Tibial artery (tissue), 4 donors: ENCODE measurements at places on chromosomes 5 and 9.

DNA sequence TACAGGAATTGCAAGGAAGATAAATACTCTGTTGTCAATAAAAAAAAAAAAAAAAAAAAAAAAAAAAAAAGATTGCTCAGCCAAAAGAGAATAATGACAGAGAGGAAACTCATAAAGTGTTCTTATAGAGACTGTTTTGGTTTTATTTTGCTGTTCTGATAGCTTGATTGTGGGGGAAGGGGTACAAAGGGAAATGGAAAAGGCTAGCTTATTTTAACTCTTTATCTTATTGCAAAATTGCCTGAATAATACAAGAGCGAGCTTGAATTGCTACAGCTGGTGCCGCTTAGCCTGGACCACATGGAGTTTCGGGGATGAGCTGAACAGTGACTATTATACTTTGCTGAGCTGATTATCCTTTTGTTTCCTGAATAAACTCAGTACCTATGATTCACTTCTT lies 31.0 kb upstream of the SHISAL2B start:
- no peaks in the 10 kb centered on the region for H3K36me3 ChIP-seq
- H3K27me3 ChIP-seq: no peaks in the 10 kb centered on the region
- no peak overlapping the region for H3K27ac ChIP-seq
- DNase-seq: no peak

DNA sequence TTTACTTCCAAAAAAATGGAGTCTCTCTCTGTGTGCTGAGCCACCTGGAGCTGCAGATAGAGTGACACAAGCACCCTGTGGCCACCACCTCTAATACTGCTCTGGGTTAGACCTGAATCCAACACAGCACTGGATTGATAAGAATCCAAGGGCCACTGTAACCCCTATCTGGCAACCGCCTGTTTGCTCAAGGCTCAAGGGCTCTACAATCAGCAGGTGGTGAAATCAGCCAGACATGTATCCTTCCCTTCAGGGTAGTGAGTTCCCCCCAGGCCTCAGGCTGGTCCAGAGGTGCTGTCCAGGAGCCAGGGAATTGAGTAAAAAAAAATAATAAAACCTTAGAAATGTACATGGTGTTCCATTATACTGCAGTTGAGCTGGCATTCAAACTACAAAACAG lies 509.0 kb downstream of the KIF4B start:
- H3K4me3 ChIP-seq: no peak overlapping the region
- no peaks in the 10 kb centered on the region for H3K36me3 ChIP-seq
- H3K27me3 ChIP-seq: no peaks in the 10 kb centered on the region
- H3K4me1 ChIP-seq: no peaks in the 10 kb centered on the region
- no peak for DNase-seq
- no peak overlapping the region for H3K27ac ChIP-seq

DNA sequence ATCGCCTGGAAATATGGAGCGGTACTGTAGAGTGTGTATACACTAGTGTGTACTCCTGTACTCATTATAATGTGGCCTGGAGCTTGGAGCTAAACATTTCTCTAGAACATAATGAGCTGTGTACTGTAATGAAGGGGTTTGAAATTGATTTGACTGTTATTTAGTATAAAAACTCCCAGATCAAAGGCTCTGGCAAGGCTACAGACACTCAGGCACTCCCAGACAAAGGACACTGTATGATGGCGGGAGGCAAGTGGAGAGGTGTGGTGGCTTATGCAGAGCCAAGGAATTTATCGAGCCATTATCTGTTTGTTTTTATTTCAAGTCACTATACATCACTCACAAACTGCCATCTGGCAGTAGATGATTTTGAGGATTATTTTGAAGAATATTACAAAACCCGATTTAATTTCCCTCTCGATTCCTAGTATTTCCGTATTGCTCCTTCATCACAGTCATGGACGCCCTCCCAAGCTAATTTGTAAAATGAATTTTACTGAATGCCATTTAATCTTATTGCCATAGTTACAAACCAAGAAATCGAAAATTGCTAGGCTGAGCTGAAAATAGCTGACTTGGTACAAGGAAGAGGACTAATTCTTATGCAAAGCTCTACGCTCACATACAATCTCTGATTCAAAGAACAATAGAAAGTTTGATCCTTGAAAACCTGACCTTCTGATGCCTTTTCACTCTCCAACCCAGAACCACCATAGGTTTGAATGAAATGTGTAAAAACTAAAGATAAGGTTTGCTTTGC lies 240.2 kb upstream of the SEMA6A start:
- H3K27me3 ChIP-seq: no peaks in the 10 kb centered on the region
- no peak overlapping the region for H3K27ac ChIP-seq
- DNase-seq: no peak
- no peak overlapping the region for H3K4me3 ChIP-seq
- no peaks in the 10 kb centered on the region for H3K4me1 ChIP-seq
- H3K36me3 ChIP-seq: no peaks in the 10 kb centered on the region

DNA sequence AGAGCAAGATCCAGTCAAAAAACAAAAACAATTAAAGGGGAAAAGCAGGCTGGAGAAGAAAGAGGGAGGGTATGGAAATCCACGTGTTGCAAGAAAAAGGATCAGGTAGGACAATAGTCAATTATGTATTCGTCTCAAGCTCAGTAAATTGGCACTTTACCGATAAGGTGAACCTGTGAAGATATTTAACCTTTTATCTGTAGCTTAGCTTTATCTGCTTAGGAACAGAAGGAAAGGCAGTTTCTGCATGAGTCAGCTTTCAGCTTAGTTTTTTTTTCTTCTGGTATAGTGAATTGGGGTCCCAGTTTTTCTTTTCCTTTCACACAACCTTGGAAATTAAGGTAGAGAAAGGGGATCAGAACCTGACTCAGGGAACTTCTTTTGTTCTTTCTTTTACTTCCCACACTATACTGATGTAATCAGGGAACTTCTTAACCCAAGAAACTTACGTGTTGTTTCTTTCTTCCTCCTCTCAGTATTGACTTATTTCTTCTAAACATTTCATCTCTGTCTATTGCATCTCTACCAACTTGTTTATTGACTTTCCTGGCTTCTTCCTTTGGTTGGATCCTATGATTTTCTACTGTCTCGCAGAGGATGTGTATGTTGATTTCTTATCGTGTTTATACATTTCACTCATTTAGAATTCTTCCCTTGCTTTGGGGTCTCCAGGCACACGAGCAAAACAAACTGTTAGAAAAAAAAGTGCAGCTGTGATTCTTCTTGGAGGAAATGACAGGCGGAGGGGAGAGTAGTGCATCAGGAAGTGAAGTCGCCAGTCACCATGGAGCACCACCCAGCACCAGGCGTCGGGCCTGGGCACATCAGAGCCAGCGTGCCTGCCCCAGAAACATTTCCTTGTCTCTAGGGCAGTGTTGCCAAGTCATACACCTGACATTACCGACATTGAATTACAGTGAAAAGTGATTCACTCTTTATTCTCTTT lies 123.0 kb upstream of the LHFPL2 start:
- H3K27ac ChIP-seq: no peak overlapping the region
- no peaks in the 10 kb centered on the region for H3K4me1 ChIP-seq
- no peaks in the 10 kb centered on the region for H3K36me3 ChIP-seq

DNA sequence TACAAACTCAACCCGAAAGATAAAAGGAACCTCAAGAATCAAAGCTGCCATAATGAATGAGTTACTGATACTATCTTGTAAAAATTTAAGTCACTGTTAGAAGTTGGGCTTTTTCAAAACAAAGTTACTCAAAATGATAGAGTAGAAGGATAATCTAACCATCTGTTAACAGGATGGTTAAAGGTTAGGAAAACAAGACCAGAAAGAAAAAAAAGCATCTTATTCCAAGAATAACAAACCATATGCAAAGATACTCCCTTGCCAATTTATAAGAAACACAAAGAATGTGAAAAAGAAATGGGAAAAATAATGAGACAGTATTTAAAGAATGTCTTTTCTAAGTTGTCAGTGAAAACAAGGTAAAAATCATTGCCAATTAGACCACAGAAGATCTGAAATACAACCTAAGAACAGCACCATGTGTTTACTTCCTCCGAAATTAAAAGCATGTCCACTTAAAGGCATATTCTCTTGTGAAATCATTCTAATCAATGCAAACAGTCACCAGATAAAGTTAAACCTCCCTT lies 51.2 kb downstream of the STRBP start:
- H3K4me3 ChIP-seq: no peak overlapping the region
- no peaks in the 10 kb centered on the region for H3K4me1 ChIP-seq
- no peak overlapping the region for H3K27ac ChIP-seq
- DNase-seq: no peak

- H3K27me3 ChIP-seq: no peaks in the 10 kb centered on the region
- H3K4me3 ChIP-seq: no peak overlapping the region
- H3K27ac ChIP-seq: no peak overlapping the region
- peaks cover 1% of the 10 kb centered on the region for H3K4me1 ChIP-seq
- DNase-seq: no peak
- no peaks in the 10 kb centered on the region for H3K36me3 ChIP-seq
Measured at GRCh38 chr5:58066557-58066956, 393.3 kb downstream of the PLK2 start.

- H3K27ac ChIP-seq: peak overlapping the region; percentile 96
- peak; percentile 80 for DNase-seq
- no peaks in the 10 kb centered on the region for H3K27me3 ChIP-seq
- H3K4me3 ChIP-seq: peak overlapping the region; percentile 91
- no peaks in the 10 kb centered on the region for H3K36me3 ChIP-seq
Measured at GRCh38 chr5:150780187-150780692, 1.7 kb downstream of the SMIM3 start.

- no peak overlapping the region for H3K4me3 ChIP-seq
- peaks cover 40% of the 10 kb centered on the region for H3K4me1 ChIP-seq
- no peak for DNase-seq
- peaks cover 37% of the 10 kb centered on the region for H3K36me3 ChIP-seq
- no peaks in the 10 kb centered on the region for H3K27me3 ChIP-seq
Measured at GRCh38 chr9:136860529-136860928, 5.6 kb downstream of the EDF1 start.

- no peaks in the 10 kb centered on the region for H3K36me3 ChIP-seq
- DNase-seq: no peak
- H3K27ac ChIP-seq: no peak overlapping the region
- no peaks in the 10 kb centered on the region for H3K27me3 ChIP-seq
- H3K4me1 ChIP-seq: no peaks in the 10 kb centered on the region
Measured at GRCh38 chr5:166540156-166540555, 1751.3 kb upstream of the WWC1 start.

DNA sequence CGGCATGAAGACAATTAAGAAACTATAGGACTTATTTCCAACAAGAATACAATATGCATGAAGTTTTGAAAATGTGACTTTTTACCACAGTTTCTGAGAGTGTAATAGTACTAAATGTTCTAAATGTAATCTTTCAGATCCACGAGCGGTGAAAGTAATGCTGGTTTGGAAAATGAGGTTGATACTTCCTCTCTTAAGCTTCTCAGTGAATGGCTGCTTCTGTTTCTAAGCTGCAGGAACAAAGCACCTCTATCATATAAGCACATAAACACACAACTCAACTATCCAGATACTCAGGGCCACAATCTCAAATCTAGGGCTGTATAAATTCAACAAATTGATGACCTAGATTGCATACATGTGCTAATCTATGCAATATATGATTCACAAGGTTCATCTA lies 78.3 kb downstream of the LIFR start:
- H3K4me3 ChIP-seq: no peak overlapping the region
- H3K27ac ChIP-seq: no peak overlapping the region
- no peaks in the 10 kb centered on the region for H3K27me3 ChIP-seq
- H3K4me1 ChIP-seq: no peaks in the 10 kb centered on the region

DNA sequence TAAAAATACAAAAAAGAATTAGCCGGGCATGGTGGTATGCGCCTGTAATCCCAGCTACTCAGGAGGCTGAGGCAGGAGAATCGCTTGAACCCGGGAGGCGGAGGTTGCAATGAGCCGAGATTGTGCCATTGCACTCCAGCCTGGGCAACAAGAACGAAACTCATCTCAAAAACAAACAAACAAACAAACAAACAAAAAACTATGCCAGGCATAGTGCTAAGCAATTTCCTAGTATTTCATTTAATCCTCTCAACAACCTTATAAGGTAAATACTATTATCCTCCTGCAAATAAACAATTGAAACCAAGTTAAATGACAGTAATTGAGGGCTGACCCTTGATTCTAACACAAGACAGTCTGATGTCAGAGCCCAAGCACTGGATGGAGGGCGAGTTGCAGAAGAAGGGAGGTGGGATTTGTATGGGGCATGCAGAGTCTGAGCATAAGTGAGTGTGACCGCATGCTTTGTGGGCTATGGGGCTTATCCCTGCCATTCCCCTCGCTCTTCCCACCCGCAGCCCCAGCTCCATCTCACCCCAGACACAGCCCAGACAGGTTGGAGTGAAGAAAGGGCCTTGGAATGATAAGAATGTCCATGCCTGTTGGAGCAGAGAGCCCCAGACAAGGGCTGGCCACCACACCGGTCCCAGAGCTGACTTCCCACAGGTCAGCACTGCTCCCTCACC lies 24.3 kb upstream of the RPS14 start:
- H3K27ac ChIP-seq: no peak overlapping the region
- no peaks in the 10 kb centered on the region for H3K36me3 ChIP-seq
- no peak overlapping the region for H3K4me3 ChIP-seq
- H3K4me1 ChIP-seq: peaks cover 6% of the 10 kb centered on the region
- DNase-seq: no peak

- no peak overlapping the region for H3K4me3 ChIP-seq
- H3K27ac ChIP-seq: no peak overlapping the region
- no peaks in the 10 kb centered on the region for H3K4me1 ChIP-seq
- no peaks in the 10 kb centered on the region for H3K27me3 ChIP-seq
- DNase-seq: no peak
Measured at GRCh38 chr5:97531549-97531948, 348.5 kb upstream of the RIOK2 start.

- no peaks in the 10 kb centered on the region for H3K4me1 ChIP-seq
- peaks cover 33% of the 10 kb centered on the region for H3K36me3 ChIP-seq
- no peak for DNase-seq
- H3K27ac ChIP-seq: no peak overlapping the region
- H3K4me3 ChIP-seq: no peak overlapping the region
- no peaks in the 10 kb centered on the region for H3K27me3 ChIP-seq
Measured at GRCh38 chr5:179953987-179954386, 46.3 kb upstream of the TBC1D9B start.

- DNase-seq: no peak
- no peaks in the 10 kb centered on the region for H3K36me3 ChIP-seq
- H3K27me3 ChIP-seq: no peaks in the 10 kb centered on the region
- peaks cover 9% of the 10 kb centered on the region for H3K4me1 ChIP-seq
- no peak overlapping the region for H3K27ac ChIP-seq
Measured at GRCh38 chr5:140360681-140361479, 886 bp downstream of the SLC4A9 start.

DNA sequence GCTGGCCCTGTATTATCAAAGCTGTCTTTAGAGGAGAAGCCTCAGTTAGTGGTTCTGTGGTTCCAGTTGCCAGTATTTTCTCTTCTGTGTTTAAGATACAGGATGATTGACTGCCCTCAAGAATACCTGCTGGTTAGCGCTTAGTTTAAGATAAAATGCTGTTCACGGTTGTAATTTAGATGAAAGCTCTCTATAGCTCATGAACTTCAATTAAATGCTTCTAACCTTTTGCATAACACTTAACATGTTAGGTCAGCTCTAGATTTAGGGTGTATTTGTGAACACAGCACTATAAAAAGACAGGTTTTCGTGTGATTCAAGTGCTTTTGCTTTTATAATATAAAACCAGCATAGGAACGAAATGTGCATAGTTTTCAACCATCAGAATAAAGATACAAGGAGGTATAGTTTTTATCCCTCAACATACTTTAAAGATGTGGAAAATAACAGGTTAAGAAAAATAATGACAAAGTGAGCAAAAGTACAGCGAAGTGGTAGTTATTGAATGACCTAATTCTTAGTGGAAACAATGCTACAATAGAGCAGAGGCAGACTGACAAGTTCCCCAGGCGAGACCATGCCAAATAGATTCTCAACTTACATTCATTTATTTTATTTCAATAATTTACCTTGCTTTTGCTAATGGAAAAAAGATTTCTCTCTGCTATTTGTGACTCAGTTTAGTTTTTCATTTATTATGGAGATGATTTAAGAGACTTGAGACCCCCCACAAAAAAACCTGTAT lies 602.6 kb upstream of the DMAC1 start:
- H3K27ac ChIP-seq: no peak overlapping the region
- no peaks in the 10 kb centered on the region for H3K4me1 ChIP-seq
- no peak for DNase-seq
- no peak overlapping the region for H3K4me3 ChIP-seq
- no peaks in the 10 kb centered on the region for H3K27me3 ChIP-seq
